ENCODE measurements at places on chromosomes 3 and 15.

- no peak for DNase-seq
These were observed 102.0 kb downstream of the RBMS3 start for GRCh38 chr3:29382845-29383244.

- no peak for DNase-seq
These were observed 80.7 kb upstream of the ZNF280D start for GRCh38 chr15:56813995-56814394.

DNA sequence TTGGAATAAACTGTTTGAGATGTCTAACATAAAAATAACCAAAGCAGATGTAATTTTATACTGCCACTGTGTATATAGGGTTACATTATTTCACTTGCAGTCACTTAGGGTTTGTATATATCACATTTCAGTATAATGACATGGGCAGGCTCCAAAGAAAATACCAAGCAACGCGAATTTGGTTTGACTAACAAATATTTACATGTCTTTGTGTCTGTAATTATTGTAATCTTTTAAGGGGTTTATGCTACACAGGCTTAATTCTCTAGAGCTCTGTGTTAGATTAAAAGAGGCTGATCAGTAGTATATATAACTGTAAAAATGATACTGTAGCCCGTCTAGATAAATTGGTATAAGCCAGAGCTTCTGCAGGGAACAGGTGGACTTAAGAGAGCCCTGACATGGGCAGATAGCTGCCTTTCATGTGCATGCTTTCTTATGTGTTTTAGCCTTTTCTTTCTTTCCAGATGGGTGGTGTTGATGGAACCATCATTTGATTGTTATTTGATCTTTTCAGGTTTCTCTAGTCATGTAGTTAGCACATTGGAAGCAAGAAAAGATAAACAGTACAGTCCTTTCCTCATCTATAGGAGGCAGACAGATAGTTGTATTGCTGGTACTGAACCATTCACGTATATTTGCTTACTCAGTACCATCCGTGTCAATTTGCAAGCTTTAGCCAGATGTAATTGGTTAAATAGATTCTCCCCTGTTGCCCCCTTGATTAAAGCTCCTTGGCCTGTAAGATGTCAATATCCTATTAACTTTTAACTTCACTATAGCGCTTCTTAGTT, 86.1 kb downstream of the GALK2 start:
- DNase-seq: no peak

DNA sequence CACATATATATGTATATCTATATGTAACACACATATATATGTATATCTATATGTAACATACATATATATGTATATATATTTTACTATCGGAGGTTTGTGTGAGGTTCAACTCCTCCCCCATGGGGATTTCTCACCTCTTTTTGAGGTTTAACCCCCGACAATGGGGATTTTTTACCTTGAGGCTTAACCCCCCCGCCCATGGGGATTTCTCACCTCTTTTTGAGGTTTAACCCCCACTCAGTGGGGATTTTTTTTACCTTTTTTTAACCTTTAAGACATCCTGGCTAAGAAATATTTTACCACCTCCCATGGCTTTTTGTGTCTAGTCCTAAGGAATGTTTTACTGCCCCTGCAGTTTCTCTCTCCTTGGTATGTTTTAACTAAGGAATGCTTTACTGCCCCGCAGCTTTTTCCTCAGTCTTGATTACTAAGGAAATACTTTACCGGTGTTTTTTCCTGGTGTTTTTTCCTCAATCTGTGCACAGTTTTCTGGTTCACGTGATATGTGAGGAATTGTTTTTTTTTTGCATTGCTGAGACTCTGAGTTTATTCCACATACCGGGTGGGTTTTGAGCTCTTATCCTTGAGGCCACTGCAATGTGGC, 185.2 kb downstream of the KLF13 start:
- DNase-seq: no peak

DNA sequence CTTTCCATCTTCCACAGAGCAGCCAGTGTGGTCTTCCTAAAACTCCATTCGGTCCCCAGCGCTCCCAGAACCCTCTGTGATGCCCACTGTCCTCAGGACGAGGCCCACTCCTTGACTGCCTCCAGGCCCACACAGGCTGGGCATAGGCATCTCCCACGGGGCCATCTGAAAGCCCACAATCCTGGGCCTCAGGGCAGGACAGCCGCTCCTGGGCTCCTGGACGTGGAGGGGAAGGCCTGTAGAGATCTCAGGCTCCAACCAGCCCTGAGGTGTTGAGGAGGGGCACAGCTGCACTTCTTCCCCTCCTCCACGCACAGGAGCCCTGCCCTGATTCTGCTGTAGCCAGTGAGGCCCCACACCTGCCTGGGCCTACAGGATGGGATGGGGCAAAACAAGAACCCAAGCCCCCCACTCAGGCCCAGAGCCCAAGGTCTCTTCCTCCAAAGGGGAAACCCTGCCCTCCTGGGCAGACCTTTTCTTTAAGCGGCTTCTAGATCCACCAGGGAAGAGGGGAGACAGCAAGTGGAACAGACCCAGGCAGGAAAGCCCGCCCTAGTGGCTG, 25.9 kb downstream of the SHISA5 start:
- DNase-seq: no peak

GRCh38 chr15:99733268-99734039, at the start of gene LYSMD4:
Gene LYSMD4 (minus strand): TSS chr15:99733437. CDS start chr15:99731999, 1,438 bp downstream.
- DNase-seq: peak; percentile 92

- DNase-seq: no peak
These were observed 14.4 kb upstream of the XXYLT1 start for GRCh38 chr3:195285372-195285771.

GRCh38 chr3:117427081-117427480, 717.5 kb downstream of the TUSC7 start:
- DNase-seq: no peak

DNA sequence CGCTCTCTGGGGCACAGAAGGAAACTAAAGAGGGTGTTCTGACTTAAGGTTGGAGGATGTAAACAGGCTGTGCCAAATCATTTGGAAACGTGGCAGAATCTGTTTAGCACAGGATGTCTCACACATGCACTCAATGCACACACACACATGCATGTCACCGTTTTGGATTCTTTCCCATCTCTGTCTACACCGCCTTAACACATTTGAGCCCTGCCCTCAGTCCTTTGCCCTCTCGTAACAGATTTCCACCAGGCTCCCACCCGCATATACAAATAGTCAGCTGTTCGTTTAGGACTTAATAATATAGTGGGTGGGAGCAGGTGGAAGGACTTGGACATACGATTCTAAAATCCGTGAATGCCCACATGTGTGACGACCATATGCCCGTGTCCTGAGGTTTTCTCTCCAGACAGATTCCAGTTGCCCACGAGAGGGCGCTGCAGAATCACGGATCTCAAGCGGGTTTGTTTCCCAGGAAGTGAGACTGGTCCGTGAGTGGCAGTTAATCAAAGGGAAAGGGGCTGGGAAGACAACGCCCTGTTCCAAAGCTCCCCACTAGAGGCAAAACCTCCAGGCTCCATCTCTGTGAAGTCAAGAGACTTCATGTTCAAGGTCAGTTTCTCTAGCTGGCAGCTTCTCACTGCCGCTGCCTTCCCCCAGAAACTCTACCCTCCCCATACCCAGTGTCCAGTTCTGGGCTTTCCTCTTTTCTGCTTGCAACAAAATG, 44.5 kb downstream of the NOX5 start:
- DNase-seq: peak; percentile 94

DNA sequence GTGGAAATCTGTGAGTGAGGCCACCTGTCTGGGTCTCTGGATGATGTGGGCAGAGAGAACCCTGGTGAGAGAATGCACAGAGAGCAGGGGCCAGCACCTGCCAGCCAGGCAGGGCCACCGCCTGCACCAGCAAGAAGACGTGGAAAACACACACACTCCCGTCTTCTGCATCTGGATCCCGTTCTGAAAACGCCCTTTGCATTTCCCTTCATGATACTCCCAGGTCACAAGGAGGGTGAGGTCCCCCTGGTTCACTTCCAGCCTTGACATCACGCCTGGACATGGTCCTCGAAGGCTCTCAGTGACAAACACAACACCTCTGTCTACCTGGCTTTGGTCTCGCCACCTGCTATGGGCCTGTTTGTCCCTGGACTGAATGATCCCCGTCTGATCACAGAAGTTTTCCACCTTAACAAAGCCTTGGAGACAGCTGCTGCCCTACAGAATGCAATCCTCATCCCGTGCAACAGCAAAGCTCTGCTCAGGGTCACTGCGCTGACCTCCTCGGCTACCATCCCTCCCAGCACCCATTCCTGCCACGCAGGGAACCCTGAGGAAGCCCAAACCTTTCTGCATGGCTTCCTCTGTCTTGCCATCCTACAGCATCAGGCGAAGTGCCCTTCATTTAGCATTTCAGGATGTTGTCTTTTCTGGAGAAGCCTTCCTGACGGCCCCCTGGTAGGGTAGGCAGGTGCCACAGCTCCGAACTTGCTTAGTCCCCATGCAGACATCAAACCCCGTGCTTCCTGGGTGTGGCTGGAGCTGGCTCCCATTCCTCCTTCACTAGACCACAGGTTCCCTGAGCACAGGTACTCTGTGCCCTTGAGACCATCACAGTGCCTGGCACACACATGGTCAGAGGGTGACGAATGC, 122.5 kb downstream of the ATP10A start:
- no peak for DNase-seq

DNA sequence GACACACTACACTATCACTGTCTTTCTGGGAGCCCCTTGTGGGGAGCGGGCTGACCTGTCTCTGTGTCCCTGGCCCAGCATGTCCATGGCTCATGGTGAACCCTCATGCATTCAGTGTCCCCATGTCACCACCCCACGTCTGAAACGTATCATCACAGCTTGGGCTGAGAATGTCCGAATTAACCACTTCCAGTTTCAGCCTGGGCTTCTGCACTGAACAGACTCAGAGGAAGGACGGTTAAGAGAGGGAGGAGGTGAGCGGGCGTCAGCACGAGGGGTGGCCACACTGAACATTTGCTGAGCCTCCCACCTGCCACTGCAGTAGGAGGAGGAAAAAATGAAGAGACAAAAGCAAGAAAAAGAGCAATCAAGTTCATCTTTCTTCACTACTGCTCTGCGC, 30.5 kb downstream of the ATP2B2 start:
- DNase-seq: no peak

DNA sequence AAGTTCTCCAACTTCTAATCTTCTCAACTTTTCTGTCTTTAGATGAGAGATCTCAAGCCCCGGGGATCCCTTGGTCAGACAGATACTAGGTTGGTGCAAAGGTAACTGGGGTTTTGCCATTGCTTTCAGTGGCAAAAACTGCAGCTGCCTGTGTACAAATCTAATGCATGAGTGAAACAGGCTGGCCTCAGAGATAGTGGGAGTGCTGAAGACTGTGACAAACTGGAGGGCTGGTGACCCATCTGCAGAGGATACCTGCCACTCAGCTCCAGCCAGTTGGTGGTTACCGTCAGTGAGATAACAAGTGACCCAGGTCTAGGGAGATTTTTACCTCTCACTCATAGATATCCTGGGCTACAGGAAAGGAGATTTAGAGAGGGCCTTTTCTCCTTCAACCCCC, 85.7 kb downstream of the RYR3 start:
- DNase-seq: no peak

GRCh38 chr3:46719735-46720271, 2.1 kb upstream of the PRSS50 start:
- DNase-seq: no peak

DNA sequence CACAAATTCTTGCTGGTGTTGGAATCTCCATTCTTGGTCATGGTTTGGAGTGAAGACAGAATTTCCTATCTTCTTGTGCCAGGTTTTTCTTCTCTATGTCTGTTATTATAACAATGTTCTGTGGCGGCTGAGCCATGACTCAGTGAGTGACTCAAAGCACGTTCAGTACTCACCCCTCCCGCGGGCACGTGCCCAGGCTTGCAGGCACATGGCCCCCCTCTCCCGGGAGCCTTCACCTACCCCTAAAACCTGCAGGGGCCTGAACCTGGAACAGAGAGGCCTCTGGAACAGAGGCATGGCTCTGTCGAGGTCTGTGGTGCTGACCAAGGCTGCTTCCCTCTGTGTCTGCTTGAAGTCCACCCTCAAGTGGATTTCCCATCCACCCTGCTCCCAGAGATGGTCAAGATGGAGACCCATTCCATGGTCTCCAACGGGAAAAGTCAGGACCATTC, 27.6 kb downstream of the PLXNB1 start:
- DNase-seq: peak; percentile 6

- no peak for DNase-seq
These were observed 275.8 kb upstream of the RBMS3 start for GRCh38 chr3:29004885-29005599.

DNA sequence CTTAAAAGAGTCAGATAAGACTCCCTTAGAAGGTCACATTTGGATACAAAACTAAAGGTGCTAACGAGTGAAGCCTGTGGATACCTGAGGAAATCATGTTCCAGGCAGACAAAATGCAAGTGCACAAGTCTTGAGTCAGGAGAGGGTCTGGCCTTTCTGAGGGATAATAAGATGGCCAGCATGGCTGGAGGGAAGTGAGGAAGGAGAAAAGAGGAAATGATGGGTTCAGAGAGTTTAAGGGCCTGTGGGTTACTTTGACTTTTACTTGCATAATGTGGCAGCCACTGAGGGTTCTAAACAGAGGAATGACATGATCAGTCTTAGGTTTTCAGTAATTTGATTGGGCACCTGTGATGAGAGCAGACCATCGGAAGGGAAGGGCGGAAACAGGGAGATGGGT, 3.5 kb upstream of the ROPN1B start:
- no peak for DNase-seq

DNA sequence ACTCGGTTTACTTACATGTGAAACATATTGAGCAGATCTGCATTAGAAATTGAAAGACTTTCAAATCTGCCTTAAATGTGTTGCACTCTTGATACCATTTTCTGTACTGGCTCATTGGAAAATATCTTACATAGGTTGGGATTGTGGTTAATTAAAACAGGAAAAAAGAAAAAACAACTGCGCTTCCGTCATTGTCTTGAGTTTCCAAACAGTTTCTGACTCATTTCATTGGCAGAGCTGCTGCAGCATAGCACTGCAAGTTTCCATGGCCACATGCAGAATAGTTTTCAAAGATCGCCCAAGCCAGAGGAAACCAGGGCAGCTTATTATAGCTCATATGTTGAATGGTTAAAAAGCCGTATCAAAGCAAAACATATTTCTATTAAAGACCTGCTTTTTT, 446.6 kb upstream of the BCHE start:
- DNase-seq: peak; percentile 35

DNA sequence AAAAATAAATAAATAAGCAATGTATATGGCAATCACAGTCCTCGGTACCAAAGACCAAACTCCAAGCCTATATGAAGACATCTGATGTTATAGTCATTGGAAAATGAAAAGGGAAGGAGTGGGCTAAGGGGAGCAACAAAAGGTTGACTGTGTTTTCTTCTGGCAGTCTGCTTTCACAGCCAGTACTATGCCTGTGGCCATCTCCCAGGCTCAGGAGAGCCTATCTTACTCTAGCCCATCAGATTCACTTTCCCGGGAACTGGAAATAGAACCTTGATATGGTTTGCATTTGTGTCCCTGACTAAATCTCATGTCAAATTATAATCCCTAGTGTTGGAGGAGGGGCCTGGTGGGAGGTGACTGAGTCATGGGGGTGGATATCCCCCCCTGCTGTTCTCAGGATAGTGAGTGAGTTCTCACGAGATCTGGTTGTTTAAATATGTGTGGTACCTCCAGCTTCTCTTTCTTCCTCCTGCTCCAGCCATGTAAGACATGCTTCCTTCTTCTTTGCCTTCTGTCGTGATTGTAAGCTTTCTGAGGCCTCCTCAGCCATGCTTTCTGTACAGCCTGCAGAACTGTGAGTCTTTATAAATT, 105.3 kb downstream of the PLCH1 start:
- DNase-seq: no peak
